ENCODE measurements at places on chromosomes 11 and 22.
A peak's percentile ranks its signal among the peaks of the same experiment; 100 is the strongest.

DNA sequence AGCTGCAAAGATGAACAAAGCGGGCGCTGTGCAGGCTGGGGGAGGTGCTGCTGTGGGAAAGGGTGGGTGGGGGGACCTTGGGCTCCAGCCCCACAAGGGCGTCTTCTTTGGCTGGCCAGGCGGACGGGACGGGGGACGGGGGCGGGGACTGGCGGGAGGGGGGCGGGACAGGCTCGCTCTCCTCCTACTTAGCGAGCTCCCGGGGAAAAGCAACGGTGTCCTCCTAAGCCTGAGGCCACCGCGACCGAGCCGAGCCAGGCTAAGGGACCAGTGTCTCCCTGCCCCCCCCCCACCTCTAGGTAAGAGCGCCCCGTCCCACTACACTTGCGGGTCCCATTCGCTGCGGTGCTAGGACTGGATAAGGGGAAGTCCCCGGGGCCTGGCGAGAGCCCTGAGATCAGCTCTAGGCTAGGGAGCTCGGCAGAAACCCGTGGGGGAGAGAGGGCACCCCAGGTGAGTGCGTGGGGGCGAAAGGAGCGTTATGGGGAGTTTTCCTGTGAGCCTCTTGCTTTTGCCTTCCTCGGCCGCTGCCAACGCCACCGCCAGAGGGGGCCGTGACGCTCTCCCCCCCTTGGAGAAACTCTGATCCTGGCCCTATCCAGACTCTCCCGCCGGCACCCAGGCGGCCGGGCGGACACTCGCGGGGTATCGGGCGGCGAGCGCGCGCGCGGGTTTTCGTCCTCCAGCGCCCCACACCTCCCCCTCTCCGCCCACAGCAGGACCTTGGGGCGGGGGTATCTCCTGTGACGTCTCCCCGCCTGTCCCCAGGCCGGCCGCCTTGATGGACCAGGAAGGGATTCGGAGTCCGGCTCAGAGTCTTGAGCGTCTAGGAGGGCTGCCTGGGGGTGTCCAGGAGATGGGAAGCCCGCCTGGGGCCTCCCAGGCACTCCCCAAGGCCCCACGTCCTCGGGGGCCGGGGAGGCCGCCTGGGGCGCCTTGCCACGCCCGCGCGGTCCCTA is at the start of gene PHLDB1:
PHLDB1 (plus strand) TSS at position 215 of the 959 bp plus-strand sequence. CDS start 6,222 bp downstream, outside the sequence.
- DNase-seq: no peak

DNA sequence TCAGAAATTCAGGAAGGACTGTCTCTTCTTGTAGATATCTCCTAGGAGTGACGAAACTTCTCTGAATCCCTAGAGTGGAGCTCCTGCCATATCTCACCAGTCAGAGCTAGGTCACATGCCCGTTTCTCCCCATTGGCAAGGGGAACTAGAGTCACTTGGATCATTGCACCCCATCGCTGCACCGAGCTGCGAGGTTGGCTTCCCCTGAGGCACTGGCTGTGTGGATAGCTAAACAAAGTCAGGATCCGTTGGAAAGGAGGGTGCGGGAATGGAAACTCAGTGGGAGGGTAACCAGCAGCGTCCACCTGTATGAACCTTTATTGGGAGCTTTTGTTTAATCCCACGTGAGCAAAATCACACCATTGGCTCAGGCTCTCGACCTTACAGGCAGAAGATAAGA is 283.8 kb downstream of the BRD1 start:
- DNase-seq: no peak

DNA sequence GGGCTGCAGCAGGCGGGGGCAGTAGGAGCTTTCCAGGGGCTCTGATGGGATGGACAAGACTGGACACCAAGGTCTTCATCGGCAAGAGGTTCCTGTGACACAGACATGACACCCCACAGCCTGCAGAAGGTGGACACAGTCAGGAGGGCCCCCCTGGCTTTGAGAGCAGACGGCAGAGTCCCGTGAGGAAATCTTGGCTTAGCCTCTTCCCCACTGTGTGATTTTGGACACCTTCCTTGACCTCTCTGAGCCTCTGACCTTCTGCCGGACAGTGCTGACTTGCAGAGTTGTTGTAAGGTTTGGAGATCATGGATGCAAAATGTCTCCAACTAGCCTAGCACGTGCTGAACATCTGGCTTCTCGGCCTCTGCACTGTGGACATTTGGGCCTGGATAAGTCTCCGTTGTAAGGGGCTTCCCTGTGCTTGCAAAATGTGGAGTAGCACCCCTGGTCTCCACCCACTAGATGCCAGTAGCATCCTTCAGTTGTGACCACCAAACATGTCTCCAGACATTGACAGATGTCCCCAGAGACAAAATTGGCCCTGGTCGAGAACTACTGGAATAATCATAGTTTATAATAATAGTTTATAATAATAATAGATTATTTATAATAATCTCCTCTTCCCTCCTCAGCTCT is 54.6 kb downstream of the MCM5 start:
- no peak for DNase-seq

DNA sequence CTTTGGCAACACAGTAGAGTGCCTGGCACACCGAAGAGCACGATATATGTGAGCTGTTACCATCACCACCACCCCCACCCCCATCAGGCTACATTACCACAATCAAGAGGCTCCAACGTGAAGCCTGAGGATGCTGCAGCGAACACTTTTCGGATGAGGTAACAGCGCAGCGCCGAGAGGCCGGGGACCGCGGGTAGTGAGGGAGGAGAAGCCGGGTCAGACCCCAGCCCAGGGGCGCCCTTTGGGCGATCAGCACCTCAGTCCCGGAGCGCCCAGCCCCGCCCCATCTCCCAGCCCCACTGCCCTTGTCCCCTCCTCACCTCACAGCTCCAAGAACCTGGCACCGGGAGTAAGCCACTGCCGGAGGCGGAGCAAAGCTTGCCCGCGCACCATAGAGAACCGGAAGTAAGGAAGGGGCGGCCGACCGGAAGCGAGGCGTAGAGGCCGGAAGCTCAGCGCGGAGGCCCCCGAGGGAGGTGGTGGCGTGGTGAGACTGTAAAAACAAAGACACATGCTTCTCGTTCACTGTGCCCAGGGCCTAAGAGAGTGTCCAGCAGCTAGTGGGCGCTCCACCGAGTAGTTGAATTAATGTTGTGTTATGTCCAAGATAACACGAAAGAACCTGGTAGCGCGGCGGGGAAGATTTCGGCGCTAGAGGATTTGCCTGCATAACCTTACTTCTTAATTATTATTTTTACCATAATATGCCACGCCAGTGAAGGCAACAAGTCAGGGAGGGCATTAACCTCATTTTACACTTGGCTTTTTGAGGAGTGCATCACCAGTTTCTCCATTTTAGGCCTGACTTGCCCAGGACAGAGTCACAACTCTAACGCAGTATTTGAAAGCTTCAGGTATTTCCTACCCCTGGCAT is at the start of gene THOC5:
THOC5 (minus strand) TSS at position 407 of the 874 bp plus-strand sequence. CDS start 4,610 bp downstream, outside the sequence.
- peak; percentile 85 for DNase-seq

DNA sequence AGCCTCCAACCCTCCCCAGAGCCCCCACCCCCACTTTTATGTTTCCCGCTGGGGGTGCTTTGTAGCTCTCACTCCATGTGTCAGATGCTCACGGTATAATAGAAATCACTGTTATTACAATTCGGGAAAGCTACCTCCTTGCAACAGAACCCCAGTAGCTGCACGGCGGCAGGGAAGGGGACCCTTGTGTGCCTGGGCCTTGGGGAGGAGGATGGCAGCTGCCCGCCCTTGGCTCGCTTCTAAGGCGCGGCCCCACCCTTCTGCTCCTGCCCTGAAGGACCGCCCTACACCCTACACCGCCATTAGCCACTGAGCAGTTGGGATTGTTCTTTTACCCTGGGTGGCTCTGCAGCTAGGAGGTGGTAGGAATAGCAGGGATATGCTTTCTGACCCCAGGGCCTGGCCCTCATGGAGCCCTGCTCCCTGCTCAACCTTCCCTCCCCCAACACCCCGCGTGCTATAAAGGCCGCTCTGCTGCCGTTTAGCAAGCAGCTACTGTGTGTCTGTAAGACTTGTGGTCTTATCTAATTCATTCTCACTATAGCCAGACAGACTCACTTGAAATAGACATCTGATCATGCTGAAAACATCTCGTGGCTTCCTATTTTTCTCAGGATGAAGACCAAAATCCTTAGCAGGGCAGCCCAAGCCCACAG is 219.7 kb downstream of the CEP164 start:
- DNase-seq: no peak

- DNase-seq: no peak
Observed at GRCh38 chr11:117702946-117703598, 93.9 kb downstream of the DSCAML1 start.

- no peak for DNase-seq
Observed at GRCh38 chr22:37248251-37248650, 4.2 kb upstream of the RAC2 start.

- DNase-seq: no peak
Observed at GRCh38 chr11:11558396-11558795, 63.4 kb downstream of the GALNT18 start.

DNA sequence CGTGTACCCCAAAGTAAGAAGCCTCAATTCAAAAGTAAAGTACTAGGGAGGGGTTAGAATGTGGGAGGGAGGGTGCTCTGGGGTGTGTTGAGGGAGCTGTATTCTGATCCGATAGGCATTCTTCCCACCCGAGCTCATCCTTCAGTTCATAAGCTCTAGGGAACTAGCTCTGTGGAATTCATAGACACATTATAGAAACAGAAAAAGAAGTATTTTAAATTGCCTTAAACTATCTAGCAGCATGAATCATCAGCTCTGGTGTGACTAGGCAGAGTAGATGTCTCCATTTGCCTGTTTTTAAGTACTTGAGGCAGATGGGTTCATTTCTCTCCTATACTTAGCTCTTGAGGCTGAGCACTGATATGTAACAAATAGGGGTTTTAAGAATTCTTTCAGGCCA is 7.3 kb upstream of the SGSM3 start:
- DNase-seq: no peak

GRCh38 chr22:31639436-31640039 is 22.5 kb downstream of the PISD start:
- DNase-seq: no peak

GRCh38 chr22:49923445-49923844 is 5.0 kb downstream of the CRELD2 start:
- no peak for DNase-seq

GRCh38 chr11:96196181-96196662 is 146.8 kb downstream of the MAML2 start:
- no peak for DNase-seq

- no peak for DNase-seq
Observed at GRCh38 chr11:5242933-5243815, 6.5 kb downstream of the HBG1 start.

- DNase-seq: no peak
Observed at GRCh38 chr22:33005476-33005875, 52.7 kb downstream of the SYN3 start.

- no peak for DNase-seq
Observed at GRCh38 chr11:69438286-69438920, 43.1 kb upstream of the LINC01488 start.

GRCh38 chr11:72123117-72123653 is 10.7 kb upstream of the ANAPC15 start:
- DNase-seq: no peak

- DNase-seq: no peak
Observed at GRCh38 chr11:112925516-112926310, 35.5 kb upstream of the NCAM1 start.

DNA sequence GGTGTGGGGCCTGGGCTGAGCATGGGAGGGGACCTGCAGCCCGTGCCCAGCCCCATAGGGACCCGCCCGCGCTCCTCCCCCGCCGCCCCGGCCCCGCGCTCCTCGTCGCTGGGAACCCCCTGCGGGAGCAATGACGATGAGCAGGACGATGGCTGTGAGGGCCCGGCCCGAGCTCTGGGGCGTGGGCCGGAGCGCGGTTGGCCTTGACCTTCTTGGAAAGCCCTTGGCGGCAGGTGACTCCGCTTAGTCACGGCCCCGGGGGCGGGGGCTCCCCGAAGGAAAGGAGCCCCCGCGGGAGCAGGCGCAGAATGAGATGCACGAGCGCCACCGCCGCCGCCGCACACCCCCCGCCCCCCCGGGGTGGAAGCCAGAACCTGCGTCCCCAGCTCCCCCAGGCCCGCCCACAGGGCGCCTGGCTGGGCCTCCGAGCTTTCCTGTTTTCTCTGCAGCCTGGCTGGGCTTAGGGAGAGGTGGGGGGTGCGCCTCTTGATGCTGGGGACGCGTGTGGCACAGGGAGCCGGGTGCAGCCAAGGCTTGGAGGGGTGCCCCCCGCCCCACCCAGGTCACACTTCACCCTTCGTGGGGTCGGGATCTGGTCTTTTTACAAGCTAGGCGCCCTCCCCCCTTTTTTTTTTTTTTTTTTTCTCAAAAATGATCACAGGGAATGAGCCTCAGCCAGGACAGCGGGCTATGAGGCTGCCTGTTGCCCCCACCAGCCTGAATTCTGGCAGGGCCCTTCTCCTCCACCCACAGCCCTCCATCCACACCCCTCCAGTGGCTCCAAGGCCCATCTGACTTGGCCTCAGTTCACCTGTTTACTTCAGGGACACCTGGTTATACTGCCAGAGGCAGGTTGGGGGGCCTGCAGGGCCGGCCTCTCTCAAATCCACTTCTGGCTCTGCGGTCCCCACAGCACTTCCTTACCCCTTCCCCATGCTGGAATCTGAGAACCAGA is 17.9 kb downstream of the CRELD2 start:
- peak; percentile 93 for DNase-seq

- DNase-seq: no peak
Observed at GRCh38 chr11:8038393-8038792, 42.6 kb upstream of the TUB start.

DNA sequence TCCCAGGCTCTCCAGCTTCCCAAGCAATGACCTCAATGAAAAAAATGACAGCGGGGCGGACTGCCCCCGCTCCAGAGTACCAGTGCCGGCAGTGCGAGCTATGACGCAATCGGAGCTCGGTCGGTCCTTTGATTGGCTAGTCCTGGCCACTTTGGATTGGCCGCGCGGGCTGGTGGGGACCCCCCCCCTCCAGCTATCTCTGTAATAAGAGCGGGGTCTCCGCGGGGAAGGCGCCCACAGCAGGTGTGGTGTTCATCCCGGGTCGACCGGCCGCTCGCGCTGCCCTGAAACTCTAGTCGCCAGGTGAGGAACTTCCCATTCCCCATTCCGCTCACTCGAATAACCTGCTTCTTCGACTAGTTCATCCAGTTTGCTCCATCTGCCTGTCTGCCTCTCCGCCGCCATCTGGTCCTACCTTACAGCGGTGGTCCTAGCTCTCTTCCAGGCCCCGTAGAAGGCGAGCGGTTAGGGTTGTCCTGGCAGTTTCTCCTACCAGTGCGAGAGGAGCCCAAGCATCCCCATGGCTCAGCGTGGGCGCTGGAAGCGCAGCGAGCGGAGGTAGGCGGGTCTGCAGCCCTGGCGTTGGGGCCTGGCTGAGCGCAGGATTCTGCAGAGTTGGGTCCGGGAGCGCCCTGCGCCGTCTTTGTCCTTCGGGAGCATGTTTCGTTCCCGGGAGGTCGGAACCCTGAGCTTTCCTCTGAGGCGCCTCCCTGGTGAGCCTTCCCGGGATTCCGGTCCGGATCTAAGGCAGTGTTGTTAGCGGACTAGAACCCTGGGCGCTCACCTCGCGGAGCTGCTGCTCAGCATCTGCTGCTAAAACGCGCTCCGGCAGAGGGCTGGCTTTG is at the start of gene CALCB:
CALCB (plus strand) TSS at position 233 of the 845 bp plus-strand sequence. CDS start 1,126 bp downstream, outside the sequence.
- DNase-seq: no peak

DNA sequence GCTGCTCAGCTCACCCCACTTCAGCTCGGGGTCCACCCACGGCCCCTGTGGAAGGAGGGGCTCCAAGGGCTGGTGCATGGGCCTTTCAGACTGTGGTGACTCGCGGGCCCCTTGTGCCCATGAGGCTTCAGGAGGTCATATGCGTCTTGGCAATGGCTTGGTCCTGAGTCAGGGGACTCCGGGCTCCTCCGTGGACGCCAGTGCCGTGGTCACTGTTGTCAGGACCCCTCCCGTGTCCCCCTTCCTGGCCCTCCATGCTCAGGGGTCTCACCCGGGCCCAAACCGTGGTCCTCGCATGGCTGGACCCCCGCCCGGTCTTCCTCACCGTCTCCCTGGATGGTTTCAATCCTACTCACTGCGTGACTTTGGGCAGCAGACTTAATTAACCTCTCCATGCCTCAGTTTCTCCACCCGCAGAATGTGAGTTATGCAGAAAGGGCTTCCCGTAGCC is 436.4 kb downstream of the TBC1D22A start:
- no peak for DNase-seq
